Suppressor macrophage treated with lipopolysaccharide for 1 hour (primary cell): ENCODE measurements at places on chromosomes 16 and 17.

- DNase-seq = no peak
Measured at GRCh38 chr16:59046335-59046734, 312.2 kb upstream of the GOT2 start.

- DNase-seq = peak; percentile 81
Measured at GRCh38 chr16:35011-35677, 18.3 kb downstream of the POLR3K start.

DNA sequence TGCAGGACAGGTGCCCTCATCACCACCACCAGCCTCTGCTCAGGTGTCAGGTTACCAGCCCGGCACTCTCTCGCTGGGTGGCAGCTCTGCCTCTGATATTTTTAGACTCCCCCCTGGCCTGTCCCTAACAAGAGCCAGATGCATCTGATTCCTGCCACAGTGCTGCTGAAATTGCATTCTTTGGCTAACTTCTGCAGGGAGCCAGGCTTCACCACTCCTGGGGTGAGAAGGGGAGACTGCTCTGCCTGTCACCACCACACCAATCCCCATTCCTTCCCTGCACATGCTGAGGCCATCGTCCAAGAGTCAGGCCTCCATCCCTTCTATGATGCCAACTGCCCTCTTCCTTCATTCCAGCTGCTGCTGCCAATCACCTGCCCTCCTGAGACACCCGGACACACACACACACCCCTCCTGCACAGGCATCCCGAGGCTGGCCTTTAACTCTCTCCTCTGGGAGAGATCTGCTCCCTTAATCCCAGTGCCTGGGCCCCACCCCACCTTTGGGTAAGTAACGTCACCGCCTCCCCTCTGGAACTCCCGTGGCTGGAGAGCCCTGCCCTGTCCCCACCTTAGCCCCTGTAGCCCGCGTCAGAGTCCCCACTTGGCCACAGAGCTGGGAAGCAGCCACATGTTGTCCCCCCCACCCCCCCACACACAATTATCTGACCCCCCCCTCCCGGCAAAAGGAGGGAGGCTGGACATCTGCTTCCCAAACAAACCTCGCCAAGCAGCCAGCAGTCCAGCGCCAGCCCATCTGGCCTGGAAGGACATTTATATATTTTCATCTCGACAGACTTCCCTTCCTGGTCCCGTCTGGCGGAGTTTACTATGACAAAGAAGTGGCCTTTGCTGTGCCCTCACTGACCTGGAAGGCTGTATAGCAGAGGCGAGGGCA lies 2.8 kb downstream of the EMP2 start:
- DNase-seq = no peak

GRCh38 chr17:32672711-32673110 lies 185.9 kb downstream of the CDK5R1 start:
- DNase-seq = no peak

GRCh38 chr17:39231591-39232551 lies 6.1 kb upstream of the STAC2 start:
- DNase-seq = peak; percentile 80
